ENCODE measurements at places on chromosomes 5 and 9.

DNA sequence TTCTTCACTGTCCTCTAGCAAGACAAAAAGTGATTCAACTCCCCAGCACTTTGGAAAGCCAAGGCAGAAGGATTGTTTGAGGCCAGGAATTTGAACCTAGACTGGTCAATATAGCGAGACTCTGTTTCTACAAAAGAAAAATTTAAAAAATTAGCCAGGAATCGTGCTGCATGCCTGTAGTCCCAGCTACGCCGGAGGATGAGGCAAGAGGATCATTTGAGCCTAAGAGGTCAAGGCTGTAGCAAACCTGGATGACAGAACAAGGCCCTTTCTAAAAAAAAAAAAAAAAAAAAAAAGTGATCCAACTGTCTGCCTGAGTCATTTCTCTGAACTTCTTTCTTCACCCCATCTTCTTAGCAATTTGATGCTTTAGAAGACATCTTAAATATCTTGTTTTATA lies 12.4 kb downstream of the ITGA2 start:
- DNase-seq: no peak

DNA sequence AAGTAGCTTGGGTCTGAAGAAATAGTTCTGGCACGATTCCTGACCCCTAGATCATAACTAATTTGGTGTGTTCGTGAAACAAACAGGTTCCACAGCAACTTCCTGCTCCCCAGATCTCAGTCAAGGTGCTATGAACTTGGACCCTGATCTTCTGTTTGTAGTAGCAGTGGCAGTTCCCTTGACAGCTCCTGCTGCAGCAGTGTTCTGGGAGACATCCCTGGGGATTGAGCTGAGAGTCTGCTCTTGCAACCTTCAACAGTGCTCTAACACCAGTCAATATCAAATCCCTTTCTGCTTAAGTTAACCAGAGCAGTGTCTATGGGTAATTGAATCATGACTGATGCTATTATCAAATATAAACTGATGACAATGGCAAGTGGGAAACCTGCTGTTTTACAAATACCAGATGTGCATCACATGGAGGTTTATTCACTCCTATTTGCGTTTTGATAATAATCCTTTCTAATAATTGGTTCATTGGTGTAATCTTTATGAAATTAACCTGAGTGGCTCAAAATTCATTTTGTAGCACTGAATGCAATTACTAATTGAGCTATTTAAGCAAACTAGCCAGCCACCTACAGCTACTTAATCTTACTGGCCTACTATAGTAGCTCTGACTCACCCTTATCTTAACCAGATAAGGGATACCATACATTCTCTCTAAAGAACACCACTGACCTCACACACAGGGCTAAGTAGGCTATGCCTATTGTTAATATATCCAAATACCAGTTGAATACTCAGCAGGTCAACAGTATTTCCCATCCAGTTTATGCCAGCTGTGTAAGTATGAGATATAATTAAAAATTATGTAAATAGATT lies 21.9 kb downstream of the KDM4C start:
- DNase-seq: no peak

DNA sequence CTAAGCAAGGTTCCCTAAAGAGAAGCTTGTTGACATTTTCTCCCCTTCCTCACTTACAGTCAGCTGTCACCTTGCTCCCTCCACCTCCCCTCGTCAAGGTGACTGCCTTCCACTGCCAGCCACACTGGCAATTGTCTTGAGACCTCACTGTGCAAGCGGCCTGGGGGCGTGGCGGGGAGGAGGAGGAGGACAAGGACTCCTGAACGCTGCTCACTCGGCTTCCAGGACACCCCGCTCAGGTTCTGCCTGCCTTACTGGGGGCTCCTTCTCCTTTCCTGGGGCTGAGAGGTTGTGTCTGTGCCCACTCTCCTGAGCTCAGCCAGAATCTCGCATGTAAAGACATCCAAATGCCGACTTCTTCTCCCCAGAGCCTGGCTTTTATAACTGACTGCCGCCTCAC lies 60.3 kb upstream of the LRRTM2 start:
- no peak for DNase-seq

GRCh38 chr5:147804334-147804733 lies 21.8 kb upstream of the JAKMIP2 start:
- no peak for DNase-seq

- no peak for DNase-seq
Observed at GRCh38 chr5:120413686-120414085, 50.4 kb upstream of the PRR16 start.

GRCh38 chr9:34178436-34179212 lies at the start of gene UBAP1:
Gene UBAP1 (plus strand): TSS chr9:34179043. CDS start chr9:34220915, 41,872 bp downstream.
- peak; percentile 97 for DNase-seq

DNA sequence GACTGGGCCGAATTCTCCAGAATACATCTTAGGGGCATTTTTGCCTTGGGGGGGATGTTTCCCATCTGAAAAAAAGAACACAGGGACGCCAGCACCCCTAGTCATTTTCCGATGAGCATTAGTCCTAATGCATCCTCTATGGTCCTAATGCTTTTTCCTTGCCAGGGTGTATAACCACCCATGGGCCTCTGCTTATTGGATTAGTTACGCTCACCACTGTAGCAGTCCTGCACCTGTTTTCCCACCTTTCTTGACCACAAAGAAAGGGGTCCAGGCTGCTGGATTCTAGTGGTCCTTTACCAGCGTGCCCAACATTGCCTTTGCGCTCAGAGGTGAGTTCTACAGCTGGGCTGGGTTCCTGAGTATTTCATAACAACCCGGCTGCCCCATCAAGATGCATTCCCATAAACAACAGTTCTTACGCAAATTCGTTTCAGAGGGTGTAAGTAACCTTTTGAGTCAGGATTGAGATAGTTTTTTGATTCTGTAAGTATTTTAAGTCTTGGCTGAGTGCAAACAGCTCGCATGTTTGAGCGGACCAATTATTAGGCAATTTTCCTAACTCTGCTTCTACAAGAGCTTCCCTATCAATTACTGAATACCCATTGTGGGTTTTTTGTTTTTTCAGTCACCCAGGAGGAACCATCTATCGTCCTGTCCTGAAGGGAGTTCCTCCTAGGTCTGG lies 135.1 kb downstream of the DROSHA start:
- DNase-seq: no peak

- peak; percentile 50 for DNase-seq
Observed at GRCh38 chr9:86082870-86083269, 16.5 kb downstream of the GOLM1 start.

- DNase-seq: no peak
Observed at GRCh38 chr5:44933686-44934085, 124.9 kb downstream of the MRPS30 start.

DNA sequence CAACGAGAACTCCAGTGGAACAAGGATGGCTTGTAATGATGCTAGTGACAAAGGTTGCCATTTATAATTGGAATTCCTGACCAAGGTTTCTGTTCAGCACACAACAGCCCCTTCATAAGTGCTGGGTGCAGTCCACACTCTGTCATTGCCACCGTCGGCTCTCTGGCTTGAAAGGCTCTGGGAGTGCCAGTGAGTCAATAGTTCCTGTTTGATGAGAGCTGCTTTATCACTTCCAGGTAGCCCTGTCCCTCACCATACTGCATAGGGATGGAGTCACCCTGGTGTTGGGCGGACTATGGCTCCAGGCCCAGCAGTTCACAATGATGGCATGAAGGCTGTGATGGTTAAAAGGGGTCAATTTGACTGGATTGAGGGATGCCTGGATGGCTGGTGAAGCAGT lies 34.6 kb upstream of the SEMA4D start:
- DNase-seq: no peak

DNA sequence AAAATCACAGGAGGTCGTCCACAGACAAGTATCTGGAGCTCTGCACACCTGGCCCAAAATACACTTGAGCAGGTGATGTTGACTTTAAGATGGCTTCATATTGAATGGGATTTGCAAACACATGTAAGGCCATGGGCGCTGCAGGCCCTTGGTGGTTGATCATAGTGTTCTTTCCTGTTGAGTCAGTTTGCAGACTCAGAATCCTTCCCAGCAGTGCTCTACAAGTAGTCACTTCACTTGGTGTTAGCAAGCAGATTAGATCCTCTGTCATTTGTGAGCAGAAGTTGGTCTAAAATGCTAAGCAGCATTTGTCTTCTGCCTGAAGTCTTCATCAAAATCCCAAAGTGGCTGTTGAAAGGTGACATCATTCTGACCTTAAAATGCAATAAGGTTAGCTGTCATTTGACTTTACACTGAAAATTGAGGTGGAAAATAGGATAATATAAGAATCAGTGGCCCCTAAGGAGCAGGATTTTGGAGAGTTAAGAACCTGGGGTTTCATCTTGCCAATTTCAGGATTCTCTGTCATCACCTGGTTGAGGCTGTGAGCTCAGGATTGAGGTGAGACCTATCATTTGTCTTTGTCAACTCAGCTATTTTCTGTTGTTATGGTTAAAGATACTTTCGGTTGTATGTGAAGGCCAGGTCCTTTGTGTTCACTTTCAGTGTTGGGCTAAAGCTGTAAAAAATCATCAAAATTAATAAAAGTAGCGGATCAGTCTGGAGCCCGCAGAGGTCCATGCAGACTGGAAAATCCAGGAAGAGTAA lies 114.5 kb downstream of the LRRC70 start:
- no peak for DNase-seq

GRCh38 chr9:19408316-19408692 lies 505 bp upstream of the ACER2 start:
- DNase-seq: no peak

DNA sequence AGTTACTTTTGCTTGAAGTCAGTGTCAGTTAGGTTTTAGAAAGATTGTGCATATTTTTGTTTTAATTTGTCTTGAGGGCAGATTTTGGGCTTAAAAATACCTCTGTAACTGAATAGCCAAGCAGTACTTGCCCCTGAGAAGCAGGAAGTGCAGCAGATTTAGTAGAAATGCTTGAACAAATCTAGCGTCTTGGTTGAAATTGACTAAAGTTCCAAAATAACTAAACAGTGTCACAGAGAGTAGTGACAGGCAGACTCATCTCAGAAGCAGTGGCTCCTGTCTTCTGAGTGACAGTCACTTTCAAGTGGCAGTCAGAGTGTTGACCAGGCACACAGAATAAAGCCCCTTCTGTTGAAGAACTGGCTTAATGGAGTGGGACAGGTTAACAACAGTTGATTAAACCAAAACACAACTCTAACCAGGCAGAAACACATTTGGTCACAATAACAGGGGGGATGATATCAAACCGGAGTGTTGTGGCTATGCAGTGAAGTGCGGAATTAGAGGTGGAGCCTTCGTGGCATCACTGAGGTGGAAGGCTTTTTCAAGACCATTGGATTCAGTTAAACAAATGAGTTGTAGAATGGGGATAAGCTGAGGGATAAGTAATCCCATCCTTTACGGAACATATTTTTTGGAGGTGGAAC lies 29.1 kb downstream of the TRIO start:
- no peak for DNase-seq

GRCh38 chr9:116686693-116687073 lies 422 bp upstream of the TRIM32 start:
- DNase-seq: no peak

DNA sequence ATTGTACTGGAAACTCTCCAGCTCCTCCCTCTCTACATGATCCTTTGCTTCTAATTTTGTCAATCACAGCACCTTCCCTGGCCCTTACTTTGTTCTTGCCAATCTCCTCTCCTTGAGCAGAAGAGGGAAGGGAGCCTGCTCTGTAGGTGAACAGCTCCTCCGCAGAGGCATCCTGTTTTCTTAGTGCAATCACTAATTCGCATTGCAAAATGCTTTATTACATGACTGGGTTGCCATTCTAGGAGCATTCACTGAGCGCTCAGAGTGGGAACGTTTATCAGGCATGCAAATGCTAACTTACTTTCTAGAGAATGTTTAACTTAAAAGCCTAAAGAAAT lies 416 bp upstream of the SNX18 start:
- no peak for DNase-seq

- DNase-seq: no peak
Observed at GRCh38 chr5:169074839-169075238, 226.1 kb downstream of the SLIT3 start.

DNA sequence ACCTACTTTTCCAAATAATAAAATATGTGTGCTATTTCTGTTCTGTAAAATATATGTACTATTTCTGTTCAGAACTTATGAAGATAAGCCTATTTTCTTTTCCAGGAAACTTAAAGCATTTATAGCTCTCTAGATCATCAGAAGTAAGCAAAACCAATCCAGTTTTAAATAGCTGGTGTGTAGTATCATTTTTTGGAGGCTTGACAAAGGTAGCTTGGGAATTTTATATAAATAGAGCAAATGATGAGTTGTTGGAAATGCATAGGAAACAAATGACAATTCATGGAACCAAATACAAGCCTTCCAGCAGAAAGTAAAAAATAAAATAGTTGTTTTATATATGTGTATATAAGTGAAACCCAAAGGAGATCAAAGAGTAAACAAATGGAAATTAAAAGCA lies 1038.1 kb upstream of the ARRDC3 start:
- no peak for DNase-seq

DNA sequence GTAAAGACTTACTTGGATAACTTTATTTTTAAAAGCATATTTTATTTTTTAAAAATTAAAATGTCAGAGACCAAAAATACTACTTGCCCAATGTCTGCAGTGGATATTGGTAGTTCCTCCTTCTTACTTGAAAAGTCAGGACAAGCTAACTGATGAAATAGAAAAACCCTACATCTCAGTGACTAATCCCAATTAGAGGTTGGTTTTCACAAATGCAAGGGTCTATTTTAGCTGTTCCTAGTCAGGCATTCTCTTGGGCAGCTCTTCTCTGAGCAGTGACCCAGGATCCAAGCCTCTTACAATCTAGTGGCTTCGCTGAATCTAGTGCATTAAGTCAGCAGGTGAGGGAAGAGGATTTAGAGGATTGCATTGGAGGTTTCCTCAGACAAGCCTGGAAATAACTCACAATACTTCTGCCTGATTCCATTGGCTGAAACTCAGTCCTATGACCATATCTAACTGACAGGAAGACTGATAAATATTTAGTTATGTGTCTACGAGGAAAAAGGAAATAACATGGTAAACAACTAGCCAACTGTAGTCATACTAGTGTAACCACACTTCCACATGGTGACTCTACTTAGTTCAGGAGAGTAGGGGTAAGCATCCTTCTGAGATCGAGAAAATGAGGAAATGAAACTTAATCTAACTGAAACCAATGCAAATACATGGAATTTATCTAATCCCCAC lies 34.2 kb upstream of the MIER3 start:
- no peak for DNase-seq

GRCh38 chr5:79535477-79536192 lies 21.7 kb upstream of the HOMER1 start:
- DNase-seq: no peak

- DNase-seq: no peak
Observed at GRCh38 chr5:65611524-65611923, 12.6 kb downstream of the TRIM23 start.

DNA sequence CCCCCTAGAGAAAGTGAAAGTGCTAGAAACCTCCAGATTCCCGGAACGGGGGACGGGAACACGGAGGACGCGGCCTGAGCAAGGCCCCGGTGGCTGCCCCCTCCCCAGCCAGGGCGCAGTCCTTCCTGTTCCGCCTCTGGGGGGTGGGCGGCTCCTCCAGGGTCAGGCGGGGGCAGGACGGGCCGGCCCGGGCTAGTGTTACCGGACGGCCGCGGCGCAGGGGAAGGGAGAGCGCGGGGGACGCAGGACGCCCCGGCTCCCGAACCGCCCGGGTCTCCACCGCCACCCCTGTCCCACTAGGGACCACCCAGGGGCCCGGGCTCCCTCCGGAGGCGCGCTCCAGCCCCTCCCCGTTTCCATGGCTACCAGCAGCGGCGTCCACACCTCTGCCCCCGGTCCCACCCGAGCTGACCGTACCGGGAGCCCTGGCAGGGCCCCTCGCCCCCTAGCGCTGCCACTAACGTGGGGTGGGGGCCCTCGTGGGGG lies 579 bp downstream of the SLC12A7 start:
- DNase-seq: no peak

- DNase-seq: no peak
Observed at GRCh38 chr5:122586351-122586750, 188.5 kb upstream of the SNX2 start.

- no peak for DNase-seq
Observed at GRCh38 chr9:127144670-127145445, 22.4 kb upstream of the ANGPTL2 start.
